Activated CD4-positive, alpha-beta T cell treated with anti-CD3 and anti-CD28 coated beads for 36 hours (primary cell): ENCODE measurements at places on chromosomes 12 and 14.

- peak; percentile 81 for DNase-seq
Observed at GRCh38 chr12:26274441-26275312, 79.3 kb downstream of the SSPN start.

- no peak for DNase-seq
Observed at GRCh38 chr14:101471723-101472517, 89.4 kb upstream of the DIO3 start.

GRCh38 chr12:12432364-12432763 lies 75.5 kb downstream of the BORCS5 start:
- DNase-seq: no peak

GRCh38 chr12:49264466-49264872 lies 413 bp upstream of the TUBA1C start:
- peak; percentile 73 for DNase-seq

GRCh38 chr12:46219877-46220655 lies 48.8 kb downstream of the SLC38A1 start:
- DNase-seq: peak; percentile 70

DNA sequence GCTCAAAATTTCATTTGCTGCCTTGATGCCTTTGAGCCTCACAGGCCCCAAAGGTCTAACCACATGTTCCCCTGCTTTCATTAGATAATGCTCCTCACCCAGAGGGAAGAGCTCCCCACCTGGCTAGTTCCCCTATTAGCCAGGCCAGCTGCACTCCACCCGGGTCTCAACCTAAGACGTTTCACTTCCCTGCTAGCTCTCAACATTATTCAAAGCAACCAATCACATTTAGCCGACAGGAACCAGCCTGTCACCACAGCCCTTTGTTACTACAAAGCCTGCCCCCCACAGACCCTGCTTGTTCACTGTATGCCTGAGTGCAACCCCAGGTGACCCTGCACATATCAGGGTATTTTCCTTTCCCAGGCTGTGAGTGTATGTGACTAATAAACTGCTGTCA lies 78.6 kb downstream of the SLC15A5 start:
- no peak for DNase-seq

- DNase-seq: no peak
Observed at GRCh38 chr12:60162988-60163720, 567.3 kb downstream of the SLC16A7 start.

GRCh38 chr14:101634202-101634849 lies 73.0 kb downstream of the DIO3 start:
- no peak for DNase-seq

DNA sequence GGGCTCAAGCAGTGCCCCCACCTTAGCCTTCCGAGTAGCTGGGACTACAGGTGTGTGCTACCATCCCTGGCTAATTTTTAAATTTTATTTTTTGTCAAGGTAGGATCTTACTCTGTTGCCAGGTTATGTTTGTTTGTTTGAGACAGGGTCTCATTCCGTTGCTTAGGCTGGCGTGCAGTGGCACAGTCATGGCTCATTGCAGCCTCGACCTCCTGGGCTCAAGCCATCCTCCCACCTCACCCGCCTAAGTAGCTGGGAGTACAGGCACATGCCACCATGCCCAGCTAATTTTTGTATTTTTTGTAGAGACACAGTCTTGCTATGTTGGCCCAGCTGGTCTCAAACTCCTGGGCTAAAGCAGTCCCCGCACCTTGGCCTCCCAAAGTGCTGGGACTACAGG lies 83.3 kb upstream of the KCNH3 start:
- DNase-seq: no peak

DNA sequence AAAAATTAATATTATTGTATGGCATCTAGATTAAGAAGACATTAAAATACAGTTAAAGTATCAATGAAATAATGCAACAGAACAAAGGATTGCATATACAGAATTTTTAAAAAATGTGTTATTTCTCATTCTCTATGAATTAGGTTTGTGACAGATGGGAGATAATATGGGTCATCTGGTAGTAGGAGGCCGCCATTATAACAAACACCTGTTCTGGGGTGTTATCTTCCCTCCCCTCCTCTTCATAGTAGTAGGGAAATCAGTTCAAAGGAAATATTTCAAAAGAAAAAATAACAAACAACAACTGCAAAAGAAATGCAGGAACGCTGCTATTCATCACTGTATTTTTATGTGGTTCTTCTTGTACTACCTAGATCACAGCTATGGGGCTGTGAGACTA lies 187.0 kb upstream of the ATP2B1 start:
- no peak for DNase-seq

GRCh38 chr14:71478542-71478941 lies 453.7 kb upstream of the RGS6 start:
- DNase-seq: no peak

- DNase-seq: peak; percentile 2
Observed at GRCh38 chr12:34397591-34398365, 375.5 kb downstream of the ALG10 start.

- no peak for DNase-seq
Observed at GRCh38 chr12:66624806-66625205, 54.1 kb downstream of the GRIP1 start.

- DNase-seq: no peak
Observed at GRCh38 chr12:55965941-55966407, at the start of gene PMEL. TSS of gene PMEL (minus strand) at chr12:55966042. CDS start at chr12:55966011, 31 bp downstream.
